Stimulated activated CD8-positive, alpha-beta memory T cell treated with anti-CD3 and anti-CD28 coated beads, Interleukin-2, amount 100 ng/mL, for 1 hour (primary cell): ENCODE measurements at places on chromosomes 2 and 18.

- DNase-seq: no peak
Measured at GRCh38 chr2:154709215-154709614, 10.7 kb downstream of the KCNJ3 start.

DNA sequence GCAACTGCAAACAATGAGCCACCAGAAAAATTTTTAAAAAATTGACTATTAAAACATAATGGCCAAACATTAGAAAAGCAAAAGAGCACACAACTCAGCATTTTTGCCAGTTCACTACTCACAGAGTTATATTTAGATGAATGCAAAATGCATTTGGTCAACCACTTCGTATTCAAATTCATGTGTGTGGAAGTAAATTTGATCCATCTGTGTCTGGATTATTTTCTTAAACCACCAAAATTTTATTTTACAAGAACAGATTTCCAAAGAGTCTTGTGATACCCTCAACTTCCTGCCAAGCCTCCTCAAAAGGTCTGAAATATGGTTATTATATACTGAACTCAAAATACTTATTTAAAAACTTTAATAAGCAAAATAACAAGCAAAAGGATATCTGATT, 57.4 kb downstream of the PPP1R1C start:
- no peak for DNase-seq

DNA sequence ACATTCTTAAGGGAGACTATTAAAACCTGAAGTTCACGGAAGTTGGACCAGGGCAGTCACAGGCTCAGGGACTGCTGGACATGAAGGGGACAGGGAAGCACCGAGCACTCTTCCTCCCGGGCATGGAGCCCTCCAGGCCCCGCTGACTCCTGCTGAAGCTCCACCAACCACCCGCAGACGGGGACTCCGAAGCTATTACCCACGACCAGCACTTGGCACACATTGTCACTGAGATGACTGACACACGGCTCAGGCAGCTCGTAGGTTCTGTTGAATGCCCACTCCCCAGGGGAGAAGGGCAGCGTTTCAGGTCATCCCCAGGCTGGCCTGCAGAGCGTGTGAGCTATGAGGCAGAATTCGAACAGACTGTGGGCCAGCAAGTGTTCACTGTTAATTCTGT, 234.8 kb downstream of the NDUFA10 start:
- DNase-seq: no peak

GRCh38 chr2:35887146-35887545, 468.4 kb upstream of the CRIM1 start:
- no peak for DNase-seq

- no peak for DNase-seq
Measured at GRCh38 chr2:164620873-164621763, at the start of gene GRB14. Gene GRB14, minus strand, starts transcription at chr2:164621482. Its CDS starts 173 bp downstream, at chr2:164621309.

- DNase-seq: no peak
Measured at GRCh38 chr18:23181547-23181946, 46.3 kb downstream of the CABLES1 start.
